ENCODE measurements at places on chromosomes 13 and 19.

DNA sequence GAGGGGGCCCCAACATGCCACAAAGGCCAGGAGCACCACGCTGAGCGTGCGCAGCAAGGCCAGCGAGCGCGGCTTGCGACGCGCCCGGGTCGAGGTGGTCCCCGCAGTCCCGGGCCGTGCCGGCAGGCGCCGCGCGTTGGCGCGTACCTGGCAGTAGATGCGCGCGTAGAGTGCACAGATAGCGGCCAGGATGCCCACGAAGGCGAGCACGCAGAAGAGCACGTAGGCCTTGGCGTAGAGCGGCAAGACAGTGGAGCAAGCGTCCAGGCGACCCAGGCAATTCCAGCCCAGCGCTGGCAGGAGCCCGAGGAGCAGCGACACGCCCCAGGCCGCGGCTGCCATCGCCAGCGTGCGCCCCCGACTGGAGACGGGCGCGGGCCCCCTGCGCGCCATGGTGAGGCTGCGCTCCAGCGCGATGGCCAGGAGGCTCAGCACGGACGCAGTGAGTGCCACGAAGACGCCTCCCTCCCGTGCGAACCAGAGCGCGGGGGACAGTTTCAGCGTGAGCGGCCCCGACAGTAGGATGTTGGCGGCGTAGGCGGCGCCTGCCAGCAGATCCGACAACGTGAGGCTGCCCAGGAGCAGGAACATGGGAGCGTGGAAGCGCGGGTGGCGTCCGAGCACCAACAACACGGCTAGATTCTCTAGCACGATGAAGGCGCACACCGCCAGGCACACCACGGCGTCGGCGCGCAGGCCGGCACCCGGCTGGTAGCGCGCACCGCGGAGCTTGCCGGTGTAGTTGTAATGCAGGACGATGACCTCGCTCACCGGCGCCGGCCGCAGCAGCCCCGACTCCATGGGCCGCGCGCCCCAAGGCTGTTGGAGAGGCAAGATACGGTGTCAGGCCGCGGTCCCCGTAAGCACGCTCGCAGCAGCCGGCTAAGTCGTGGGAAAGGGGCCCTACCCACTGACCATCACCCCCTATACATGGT is 2.8 kb downstream of the S1PR5 start:
- peak; percentile 62 for DNase-seq

DNA sequence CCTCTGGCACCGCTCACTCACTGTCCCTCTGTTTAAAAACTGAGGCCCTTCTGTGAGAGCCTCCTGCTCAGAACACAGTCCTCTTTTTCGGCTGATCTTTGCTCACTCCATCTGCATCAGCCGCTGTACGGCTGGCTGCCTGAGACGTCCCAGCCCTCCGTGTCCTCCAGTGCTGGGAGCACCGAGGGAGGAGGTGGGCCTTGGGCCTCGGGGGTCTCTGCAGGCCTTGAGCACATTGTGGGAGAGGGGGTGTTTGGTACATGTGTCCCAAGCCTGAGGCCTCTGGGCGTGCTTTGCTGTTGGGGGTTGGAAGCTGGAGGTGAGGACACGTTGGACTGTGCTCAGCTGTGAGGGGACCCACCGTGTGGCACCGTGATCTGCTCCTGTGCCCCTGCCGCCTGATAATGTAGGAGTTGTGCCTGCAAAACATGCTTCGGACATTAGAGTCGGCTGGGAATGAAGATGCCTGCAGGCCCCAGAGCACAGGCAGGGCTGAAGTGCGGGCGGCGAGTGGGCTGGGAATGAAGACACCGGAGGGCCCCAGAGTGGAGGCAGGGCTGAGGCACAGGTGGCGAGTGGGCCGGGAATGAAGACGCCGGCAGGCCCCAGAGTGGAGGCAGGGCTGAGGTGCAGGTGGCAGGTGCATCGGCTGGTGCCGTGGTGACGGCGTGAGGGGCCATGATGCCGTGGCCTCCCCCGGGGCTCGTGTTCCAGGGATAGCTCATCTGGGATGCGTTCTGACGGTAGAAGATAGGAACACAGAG is 30.6 kb downstream of the MCF2L start:
- DNase-seq, result no peak

GRCh38 chr13:99380921-99381645 is 73.9 kb upstream of the GPR183 start:
- peak; percentile 78 for DNase-seq

DNA sequence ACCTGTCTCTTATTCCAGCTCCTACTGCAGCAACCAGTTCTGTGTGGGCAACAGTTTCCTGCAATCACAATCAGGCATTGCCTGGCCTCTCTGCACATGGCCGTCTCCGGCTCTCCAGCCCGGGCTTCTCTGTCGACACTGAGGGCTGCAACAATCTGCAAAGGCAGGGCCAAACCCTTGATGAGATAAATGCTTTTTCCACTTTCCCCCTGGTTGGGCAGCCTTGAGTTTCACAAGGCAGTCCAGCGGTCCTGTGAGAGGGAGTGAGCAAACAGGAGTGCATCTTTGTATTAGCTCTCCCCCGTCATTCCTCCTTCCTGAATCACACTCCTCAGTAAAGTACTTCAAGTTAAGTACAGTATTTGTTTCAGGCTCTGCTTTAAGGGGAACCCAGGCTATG is 40.7 kb upstream of the VWA8 start:
- no peak for DNase-seq

DNA sequence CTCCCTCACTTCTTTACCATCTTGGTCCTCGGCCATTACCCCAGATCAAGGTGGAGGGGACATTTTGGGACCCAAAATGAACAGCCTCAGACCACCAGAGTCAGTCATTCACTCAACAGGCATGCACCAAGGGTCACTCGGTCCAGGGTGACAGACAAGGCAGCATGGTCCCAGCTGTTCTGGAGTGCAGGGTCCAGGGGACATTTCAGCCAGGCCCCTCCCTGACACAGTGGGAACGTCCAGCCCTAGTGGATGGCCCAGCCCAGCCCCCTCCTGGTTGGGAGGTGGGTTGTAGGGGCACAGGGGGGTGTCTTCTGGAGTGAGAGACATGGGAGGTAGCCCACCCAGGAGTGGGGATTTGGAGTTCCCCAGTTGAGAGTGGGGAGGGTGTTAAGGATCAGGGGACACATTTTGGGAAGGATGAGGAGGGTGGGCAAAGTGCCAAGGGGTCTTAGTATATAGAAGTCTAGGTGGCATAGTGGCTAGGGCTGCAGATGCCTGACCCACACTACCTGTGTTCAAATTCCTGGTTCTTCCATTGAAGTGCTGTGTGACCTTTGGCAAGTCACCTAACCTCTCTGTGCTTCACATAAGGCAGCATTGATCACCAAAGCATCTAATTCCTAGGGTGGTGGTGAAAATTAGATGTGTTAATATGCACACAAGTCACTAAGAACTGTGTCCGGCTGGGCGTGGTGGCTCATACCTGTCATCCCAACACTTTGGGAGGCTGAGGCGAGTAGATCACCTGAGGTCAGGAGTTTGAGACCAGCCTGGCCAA is 2.5 kb upstream of the FCER2 start:
- DNase-seq, result no peak

Measured in stimulated activated CD8-positive, alpha-beta memory T cell treated with anti-CD3 and anti-CD28 coated beads, Interleukin-4, amount 100 ng/mL, for 48 hours (primary cell).